Suppressor macrophage treated with lipopolysaccharide for 1 hour (primary cell): ENCODE measurements at places on chromosomes 3 and 15.
A peak's percentile ranks its signal among the peaks of the same experiment; 100 is the strongest.

DNA sequence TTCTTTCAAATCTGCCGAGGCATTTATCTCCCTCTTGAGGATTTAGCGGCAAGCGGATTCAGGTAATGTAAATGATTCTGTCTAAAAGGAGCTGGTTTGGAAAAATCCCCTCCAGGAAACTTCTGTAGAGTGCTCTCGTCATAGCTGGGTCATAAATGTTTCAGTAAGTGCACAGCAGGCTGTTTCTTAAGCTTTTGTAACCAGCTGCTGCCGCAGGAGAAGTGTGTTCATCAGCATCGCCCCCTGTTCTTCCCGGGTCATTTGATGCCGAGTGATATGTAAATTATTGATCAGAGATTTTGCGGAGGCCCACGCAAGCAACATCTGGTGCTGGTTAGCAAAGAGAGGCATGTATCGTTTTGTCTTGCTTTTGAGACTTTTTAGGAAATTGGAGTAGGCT is 53.1 kb downstream of the DNASE1L3 start:
- no peak for DNase-seq

GRCh38 chr15:61750271-61751084 is 309.8 kb downstream of the VPS13C start:
- no peak for DNase-seq

GRCh38 chr3:127784283-127784682 is 38.0 kb downstream of the MGLL start:
- DNase-seq = no peak

DNA sequence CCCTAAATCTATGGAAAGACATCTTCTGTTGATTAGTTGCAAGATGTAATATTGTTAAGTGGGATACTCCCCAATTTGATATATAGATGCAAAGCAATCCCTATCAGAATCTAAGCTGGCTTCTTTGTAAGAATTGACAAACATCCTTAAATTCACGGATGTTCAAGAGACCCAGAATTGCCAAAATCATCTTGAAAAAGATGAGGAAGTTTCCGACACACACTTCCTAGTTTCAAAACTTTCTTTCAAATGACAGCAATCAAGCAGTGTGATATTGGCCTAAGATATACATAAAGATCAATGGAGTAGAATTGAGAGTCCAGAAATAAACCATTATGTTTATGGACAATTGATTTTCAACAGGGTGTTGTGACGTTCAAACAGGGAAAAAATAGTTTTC is 383.6 kb downstream of the LPP start:
- DNase-seq = no peak

DNA sequence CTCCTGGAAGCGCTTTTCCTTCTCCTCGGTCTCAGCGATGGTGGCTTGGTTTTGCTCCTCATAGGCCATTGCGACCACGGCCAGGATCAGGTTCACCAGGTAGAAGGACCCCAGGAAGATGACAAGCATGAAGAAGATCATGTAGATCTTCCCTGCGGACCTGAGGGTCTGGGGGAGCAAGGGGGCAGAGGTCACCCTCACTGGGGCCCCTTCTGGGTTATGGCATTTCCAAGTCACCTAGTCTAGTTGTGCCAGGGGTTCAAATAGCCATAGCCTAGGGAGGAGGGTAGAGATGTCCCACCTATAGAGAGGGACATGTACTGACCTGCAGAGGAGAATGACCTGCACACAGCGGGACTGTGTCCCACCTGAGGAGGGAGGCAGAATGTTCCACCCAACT is 43.5 kb downstream of the SCN5A start:
- DNase-seq = no peak

DNA sequence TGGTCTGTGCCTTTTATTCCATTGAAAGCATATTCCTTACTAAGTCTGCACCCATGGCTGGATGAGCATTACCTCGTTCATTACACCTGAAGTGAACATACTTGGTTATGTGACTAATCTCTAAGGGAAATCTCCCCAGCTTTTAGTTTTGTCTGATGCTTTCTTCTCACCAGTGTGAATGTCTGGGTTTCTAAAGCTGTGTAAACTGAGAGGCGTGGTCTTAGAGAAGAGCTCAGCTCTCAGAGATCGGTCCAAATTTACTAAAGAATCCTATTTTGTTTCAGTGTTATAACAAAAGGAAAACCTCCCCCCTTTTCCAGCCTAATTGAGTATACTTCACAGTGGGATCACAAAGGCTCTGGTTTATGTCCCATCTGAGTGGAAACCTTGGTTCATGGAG is 352.3 kb downstream of the PTPRG start:
- no peak for DNase-seq

DNA sequence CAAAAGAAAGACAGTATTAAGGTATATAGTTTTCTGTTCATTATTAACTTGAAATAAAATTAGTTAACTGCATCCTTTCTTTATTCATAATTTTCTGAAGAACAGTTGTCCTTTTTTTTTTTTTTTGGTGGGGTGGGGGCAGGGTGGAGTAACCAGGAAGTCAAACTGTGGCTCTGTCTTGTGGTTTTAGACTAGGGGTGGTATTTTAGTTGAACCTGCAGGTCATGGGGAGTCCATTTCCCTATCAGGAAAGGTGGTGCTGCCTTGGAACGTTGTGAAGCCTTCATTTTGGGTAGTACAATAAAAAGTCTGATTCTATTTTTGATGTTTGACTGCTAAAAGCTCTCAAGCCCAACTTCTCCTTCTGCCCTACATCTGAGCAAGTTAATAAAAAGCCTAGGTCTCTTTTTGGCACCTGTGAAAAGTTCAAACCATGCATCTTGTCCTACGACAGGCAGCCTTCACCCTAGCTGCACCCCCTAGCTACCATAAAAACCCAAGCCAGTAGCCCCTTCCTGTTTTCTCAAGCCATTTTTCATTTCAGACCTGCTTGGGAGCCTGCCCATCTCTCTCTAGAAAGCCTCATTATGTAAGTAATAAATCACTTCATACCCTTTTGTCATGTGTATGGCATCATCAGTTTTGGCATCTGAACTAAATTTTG is 31.2 kb upstream of the RIOX2 start:
- no peak for DNase-seq

DNA sequence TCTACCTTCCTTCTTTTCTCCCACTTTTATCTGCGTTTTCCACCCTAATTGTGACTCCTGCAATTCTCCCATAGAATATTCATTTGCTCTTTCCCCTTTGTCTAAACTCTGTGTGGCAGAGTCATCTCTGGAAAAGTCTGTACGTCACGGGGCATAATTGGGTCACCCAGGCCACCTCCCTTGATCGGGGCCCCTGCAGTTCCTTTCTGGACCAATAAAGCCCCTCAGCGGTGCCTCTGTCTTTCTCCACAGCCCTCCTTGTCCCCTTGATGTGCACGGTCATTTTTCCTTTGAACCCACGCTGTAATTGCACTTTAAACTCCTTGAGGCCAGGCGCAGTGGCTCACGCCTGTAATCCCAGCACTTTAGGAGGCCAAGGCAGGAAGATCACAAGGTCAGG is 10.7 kb downstream of the UPK1B start:
- DNase-seq = no peak

DNA sequence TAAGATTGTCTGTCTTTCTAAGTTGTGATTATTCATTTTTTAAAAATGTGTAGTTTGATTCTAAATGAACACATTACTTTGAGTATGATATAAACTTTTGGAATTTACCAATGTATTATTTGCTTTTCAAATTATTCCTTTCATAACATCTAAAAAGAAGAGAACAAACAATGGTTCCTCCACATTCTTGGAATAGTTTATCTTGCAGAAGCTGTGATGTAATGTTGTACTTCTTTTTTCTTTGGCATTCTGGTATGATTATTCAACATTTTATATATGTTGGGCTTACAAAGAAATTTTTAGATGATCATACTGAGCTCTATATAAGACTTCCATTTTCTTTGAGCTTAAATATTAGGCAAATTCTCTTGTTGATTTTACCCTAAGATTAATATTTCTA is 419.2 kb downstream of the DIPK2A start:
- DNase-seq = no peak

DNA sequence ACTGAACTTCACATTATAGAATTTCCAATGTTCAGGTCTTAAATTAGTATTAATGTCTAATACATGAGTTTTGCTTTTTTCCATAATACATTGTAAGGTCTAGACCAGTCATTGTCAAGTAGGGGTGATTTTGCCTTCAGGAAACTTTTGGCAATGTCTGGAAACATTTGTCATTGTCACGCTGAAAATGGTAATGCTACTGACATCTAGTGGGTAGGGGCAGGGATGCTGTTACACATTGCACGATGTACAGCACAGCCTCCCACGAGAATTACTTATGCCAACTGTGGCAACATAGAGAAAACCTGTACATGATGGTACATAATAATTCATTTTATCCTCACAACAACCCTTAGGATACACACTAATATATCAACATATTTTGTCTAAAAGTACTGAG is 384.1 kb downstream of the CADM2 start:
- peak; percentile 16 for DNase-seq

DNA sequence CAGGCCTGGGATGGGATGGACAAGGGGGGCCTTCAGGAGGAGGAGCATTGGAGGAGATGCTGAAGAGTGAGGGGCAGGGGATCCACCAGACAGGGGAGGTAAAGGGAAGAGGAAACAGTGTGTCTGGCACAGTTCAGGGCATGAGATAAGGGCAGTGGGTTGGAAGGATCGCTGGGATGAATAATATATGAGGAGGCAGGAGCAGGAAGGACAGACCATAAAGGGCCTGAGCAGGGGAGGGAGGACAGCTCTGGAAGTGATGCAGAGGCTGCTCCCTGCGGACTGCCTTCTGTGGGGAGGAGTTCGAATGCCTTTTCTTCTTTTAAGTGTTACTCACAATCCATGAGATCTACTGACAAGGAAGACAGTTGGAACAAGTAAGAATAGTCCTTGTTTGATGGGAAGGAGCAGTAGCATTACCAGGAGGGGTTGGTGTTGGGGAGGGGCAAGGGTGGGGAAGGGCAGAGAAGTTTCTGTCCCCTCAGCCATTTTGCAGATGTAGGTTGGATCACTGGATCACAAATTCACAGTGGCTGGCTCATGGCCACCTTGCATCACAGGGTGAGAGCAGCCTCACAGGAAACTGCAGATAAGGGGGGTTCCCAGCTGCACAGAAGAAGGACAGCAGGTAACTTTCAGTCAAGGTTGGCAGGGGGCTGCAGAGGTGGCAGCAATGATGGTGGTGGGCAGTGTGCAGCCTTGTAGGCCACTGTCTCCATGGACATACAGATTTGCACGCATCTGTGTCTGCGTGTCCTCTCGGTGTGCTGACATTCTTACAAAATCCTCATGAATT is 91.9 kb upstream of the SNRPN start:
- no peak for DNase-seq

GRCh38 chr15:74302821-74303359 is 64.6 kb downstream of the CYP11A1 start:
- DNase-seq = peak; percentile 24

DNA sequence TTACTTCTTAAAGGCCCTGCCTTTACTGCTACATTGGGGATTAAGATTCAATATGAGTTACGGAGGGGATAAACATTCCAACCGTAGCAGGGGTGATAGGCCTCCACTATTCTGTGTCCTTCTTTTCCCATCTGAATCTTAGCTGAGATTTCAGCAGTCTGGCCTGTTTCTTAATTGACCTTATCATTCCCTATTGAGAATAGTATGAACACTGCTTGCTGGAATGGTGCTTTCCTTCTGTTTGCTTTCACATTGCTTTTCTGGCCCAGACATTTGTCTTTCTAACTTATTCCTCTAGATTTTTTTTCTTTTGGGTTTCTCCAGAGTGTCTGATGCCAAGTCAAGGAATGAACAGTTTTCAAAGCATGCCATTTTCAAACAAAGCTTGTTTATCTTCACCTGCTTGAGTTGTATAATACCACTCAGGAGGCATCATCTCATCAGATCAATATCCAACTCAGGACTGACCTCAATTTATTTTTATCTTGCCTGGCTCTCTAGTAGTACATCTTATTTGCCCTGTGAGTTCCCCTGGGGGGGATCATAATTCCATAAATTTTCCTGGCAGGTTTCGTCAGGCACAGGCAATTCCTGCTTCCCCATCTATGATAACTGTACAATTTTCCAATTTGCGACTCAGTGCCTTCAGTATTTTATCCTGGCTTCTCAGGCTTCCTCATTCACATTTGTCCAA is 161.1 kb upstream of the STT3B start:
- DNase-seq = no peak

- DNase-seq = no peak
These were observed 11.8 kb upstream of the MEIS2 start for GRCh38 chr15:37112171-37112570.

- no peak for DNase-seq
These were observed 32.3 kb downstream of the EPHB3 start for GRCh38 chr3:184593928-184594303.
